ENCODE measurements at places on chromosomes 7 and 10. TPM values are rescaled to one million over a fixed set of nuclear protein-coding genes. Genes with fewer than 3 reads are reported as not detected.

The PNLIPRP1 gene
- not detected for total RNA-seq

The PARD3 gene
- not detected for total RNA-seq

The TUBB8 gene
- not detected for total RNA-seq

The NOS3 gene
- total RNA-seq, result 62.5 TPM

GRCh38 chr7:52088008-52088901 lies 771.6 kb upstream of the COBL start:
- H3K36me3 ChIP-seq, result no peaks in the 10 kb centered on the region
- DNase-seq, result no peak
- H3K4me1 ChIP-seq, result no peaks in the 10 kb centered on the region
- no peak overlapping the region for H3K4me3 ChIP-seq
- H3K27me3 ChIP-seq, result no peaks in the 10 kb centered on the region

DNA sequence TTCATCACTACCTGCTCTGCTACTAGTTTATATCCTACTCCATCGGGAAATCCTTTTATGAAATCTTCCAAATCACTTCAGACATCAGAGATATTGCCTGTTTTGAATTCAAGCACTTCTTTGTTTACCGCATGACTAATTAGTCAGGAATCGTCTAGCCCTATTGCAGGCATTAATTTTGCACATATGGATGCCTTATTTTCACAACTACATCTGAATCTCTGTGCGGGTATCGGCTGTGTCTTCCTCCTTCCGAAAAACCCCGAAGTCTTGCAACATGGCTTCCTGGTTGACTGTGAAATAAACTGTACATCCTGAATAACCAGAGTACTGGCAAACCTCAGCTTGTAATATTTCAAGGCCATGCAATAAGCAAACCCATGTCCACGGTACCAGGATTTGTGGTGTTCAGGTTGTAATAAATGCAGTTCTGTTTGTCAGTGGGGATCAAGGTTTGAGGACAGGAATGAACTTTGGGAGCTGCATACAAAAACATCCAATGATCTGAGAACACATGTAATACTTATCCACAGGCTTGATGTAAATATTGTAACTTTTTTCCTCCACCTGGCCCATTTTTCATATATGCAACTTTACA lies 642.1 kb downstream of the PARD3 start:
- no peak overlapping the region for H3K4me3 ChIP-seq
- no peak overlapping the region for H3K27ac ChIP-seq
- DNase-seq, result no peak
- no peaks in the 10 kb centered on the region for H3K27me3 ChIP-seq
- H3K36me3 ChIP-seq, result no peaks in the 10 kb centered on the region
- H3K4me1 ChIP-seq, result no peaks in the 10 kb centered on the region

DNA sequence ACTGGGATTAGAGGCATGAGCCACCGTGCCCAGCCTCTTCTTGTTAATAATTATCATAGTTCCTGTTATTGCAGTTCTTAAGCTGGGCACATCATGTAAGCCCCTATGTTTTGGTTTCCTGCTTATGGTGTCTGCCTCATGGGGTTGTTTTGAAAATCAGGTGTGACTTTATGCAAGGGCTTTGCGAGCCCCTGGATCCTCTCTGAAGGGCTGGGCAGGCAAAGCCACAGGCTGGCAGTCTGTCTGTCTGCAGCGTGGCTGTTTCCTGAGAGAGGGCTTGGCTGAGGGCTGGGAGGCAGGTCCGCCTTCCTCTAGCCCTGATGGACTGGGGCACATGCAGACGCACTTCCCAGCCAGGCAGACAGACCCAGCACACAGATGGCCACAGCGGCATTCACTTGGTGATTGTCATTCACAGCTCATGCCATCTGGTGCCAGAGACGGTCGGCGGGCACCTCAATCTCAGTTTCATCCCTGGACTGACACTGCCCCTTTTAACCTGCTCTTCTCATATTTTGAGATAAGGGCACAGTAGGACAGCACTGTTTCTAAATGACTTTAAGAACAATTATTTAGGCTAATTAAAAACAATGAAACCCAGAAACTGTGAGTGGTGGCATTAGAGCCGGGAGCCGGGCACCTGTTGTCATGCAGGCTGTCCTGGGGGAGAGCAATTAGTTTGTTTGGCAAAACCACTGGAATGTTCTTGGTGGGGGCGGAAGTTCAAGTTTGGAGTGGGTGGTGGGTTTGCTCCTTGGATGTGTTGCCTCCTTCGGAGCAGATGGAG lies 35.5 kb downstream of the RBM20 start:
- H3K27me3 ChIP-seq, result no peaks in the 10 kb centered on the region
- H3K36me3 ChIP-seq, result no peaks in the 10 kb centered on the region
- no peaks in the 10 kb centered on the region for H3K4me1 ChIP-seq
- no peak for DNase-seq
- no peak overlapping the region for H3K4me3 ChIP-seq

DNA sequence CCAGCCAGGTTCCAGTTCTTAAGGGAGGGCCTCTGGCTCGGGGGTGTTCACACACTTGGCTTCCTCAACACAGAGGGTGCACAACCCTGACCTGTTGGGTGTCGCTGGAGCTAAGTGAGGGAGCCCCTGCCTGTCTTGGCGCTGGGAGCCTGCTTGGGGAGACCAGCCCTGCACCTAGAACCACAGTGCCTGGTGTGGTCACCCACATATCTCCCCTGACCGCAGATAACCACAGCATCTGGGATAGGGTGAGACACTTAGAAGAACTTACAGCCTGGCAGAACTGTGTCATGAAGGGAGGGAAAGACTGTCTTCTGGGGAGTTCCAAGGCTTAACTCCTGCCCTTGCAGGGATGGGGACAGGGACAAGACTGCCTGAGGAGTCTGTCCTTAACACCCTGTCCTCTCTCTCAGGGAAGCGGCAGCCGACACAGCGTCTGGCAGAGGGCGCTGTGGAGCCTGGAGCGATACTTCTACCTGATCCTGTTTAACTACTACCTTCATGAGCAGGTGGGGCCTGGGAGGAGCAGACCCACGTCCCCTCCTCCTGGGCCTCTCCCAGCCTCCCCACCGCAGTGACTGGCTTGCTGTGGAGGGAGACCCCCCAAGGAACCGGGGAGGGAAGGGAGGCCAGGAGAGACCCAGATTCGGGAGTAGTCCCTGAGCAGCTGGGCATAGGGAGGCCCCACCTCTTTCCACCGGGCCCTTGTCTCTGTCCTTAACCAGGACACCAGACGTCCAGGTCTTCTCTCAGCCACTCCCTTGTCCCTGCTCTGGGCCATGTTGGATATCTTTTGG lies 59.0 kb downstream of the PALD1 start:
- no peak overlapping the region for H3K27ac ChIP-seq
- no peak overlapping the region for H3K4me3 ChIP-seq
- H3K36me3 ChIP-seq, result peaks cover 26% of the 10 kb centered on the region
- H3K4me1 ChIP-seq, result no peaks in the 10 kb centered on the region
- H3K27me3 ChIP-seq, result no peaks in the 10 kb centered on the region
- DNase-seq, result peak; percentile 78

GRCh38 chr10:88278912-88279311 lies 304.2 kb downstream of the RNLS start:
- no peak overlapping the region for H3K4me3 ChIP-seq
- no peak for DNase-seq
- no peaks in the 10 kb centered on the region for H3K27me3 ChIP-seq
- H3K36me3 ChIP-seq, result no peaks in the 10 kb centered on the region

DNA sequence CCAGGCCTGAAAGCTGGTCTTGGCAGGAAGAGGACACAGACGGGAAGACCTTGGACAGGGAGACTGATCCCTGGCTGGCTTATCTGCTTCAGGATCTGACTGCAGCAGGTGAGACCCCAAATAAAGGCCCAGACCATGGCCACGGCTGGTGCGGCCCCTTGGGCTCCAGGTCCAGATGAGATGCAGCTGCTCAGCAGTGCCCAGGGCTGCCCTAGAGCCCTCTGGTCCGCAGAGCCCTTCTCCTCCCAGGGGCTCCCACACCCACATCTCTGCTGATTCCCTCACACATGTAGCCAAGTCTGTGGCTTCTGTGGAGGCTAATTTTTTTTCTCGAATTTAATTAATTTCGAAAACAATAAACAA lies 46.3 kb downstream of the VIPR2 start:
- H3K27me3 ChIP-seq, result no peaks in the 10 kb centered on the region
- DNase-seq, result no peak
- no peaks in the 10 kb centered on the region for H3K4me1 ChIP-seq
- H3K4me3 ChIP-seq, result no peak overlapping the region
- no peaks in the 10 kb centered on the region for H3K36me3 ChIP-seq

GRCh38 chr7:122291189-122291588 lies 13.4 kb downstream of the FEZF1 start:
- H3K27me3 ChIP-seq, result no peaks in the 10 kb centered on the region
- DNase-seq, result no peak
- H3K4me1 ChIP-seq, result no peaks in the 10 kb centered on the region
- no peak overlapping the region for H3K4me3 ChIP-seq
- no peaks in the 10 kb centered on the region for H3K36me3 ChIP-seq

DNA sequence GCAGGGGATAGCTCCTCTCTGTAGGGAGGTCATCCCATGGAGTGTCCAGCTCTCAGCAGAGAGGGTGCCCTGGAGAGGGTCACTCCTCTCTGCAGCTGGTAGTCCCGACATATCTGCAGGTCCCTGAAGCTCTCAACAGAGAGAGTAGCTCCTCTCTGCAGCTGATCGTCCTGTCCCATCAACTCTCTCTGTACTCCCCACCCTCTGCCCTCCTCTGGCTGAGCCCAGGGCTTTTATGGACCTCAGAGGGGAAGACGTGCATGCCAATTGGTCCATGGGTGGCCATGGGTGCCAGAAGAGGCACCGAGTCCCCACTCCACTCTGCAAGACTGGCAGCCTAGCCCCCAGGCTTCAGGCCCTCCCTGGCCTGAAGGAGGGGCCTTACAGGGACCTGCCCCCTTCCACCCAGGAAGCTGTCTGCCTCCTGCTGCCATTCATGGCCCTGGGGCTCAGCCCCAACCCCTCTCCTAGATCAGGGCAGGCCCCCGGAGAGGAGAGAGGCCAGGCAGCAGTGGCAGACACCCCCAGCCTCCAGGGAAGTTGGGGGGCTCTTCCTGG lies 9.0 kb upstream of the BLVRA start:
- DNase-seq, result no peak
- H3K27ac ChIP-seq, result no peak overlapping the region
- no peaks in the 10 kb centered on the region for H3K27me3 ChIP-seq
- no peak overlapping the region for H3K4me3 ChIP-seq

DNA sequence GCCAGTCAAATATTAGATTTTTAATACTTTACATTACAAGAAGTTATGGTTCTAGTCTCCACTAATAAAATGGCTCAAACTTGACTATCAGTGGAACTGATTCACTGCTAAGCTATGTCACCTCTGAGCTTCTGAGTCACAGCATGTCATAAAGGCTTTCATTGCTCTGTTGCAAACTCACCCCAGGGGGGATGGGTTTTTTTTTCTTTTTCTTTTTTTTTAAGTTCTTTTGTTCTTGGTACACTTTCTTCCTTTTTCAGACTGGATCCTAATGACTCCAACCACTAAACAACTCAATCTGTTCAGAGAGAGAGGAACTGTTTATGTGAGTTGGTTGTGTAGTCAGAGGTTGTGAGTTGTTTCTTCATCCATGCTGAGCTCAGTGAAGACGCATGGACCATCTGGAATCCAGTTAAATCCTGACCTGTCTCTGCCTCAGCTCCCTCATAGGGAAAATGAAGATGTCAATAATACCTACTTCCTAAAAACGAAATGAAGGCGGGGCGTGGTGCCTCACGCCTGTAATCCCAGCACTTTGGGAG lies 11.0 kb downstream of the MYOF start:
- no peak for DNase-seq
- no peaks in the 10 kb centered on the region for H3K36me3 ChIP-seq
- no peaks in the 10 kb centered on the region for H3K27me3 ChIP-seq
- H3K4me3 ChIP-seq, result no peak overlapping the region
- H3K4me1 ChIP-seq, result no peaks in the 10 kb centered on the region

DNA sequence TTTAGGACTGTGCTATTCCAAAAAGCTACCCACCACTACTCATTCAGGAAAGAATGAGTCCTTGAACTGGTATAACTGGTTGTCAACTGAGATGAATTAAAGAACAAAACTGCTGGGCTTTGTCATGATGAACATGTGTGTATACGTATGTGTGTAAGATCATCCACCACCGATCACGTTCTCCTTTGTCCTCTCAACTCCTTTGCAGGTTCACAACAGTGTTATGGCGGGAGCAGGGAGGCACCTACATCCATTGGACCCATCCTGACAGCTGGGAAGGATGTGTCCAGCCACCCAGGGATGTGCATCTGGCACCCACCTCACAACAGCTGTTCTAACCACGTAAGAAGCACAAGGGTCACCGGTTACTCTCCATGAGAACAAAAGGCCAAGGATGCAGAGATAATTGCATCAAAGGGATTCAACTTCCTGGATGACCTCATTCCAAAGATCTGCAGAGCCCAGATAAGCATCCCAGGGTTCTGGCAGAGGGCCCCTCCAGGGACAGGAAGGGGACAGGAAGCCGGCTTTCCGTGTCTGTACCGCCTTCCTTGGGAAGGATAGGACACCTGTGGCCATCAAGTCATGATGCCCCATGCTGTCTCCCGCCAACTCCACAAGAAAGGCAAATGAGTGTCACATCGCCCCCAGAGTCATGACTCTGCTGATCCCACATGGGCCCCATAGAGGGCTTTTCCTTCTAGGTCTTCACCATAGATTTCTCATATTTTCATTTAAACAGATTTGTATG lies 66.1 kb downstream of the STEAP1B start:
- no peak overlapping the region for H3K4me3 ChIP-seq
- peaks cover 28% of the 10 kb centered on the region for H3K4me1 ChIP-seq
- H3K27ac ChIP-seq, result no peak overlapping the region
- no peaks in the 10 kb centered on the region for H3K27me3 ChIP-seq

- no peaks in the 10 kb centered on the region for H3K27me3 ChIP-seq
- H3K36me3 ChIP-seq, result no peaks in the 10 kb centered on the region
- no peak overlapping the region for H3K4me3 ChIP-seq
- H3K4me1 ChIP-seq, result no peaks in the 10 kb centered on the region
- no peak for DNase-seq
- H3K27ac ChIP-seq, result no peak overlapping the region
Measured at GRCh38 chr7:48108959-48109847, 20.1 kb downstream of the UPP1 start.

DNA sequence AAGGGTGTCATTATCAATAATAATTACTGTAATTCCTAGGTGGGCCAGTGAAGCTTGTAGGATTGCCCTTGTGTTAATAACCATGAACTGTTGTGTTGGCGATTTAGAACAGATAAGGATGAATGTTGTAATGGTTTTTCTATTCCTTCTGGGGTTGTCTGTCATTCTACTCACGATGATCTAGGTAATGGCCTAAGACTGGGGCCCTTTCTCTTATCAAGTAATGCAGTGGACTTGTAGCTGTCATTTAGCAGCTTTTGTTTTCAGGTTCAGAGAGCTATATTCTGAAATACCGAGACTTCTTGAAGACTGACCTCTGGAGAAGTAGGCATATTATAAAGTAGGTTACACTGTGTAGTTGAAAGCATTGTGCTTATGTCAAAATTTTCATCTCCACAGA lies 110.2 kb downstream of the TAF3 start:
- no peaks in the 10 kb centered on the region for H3K4me1 ChIP-seq
- no peak overlapping the region for H3K27ac ChIP-seq
- H3K36me3 ChIP-seq, result no peaks in the 10 kb centered on the region
- H3K27me3 ChIP-seq, result no peaks in the 10 kb centered on the region

GRCh38 chr10:89942217-89942616 lies 240.8 kb downstream of the KIF20B start:
- no peak overlapping the region for H3K4me3 ChIP-seq
- H3K4me1 ChIP-seq, result no peaks in the 10 kb centered on the region
- H3K27ac ChIP-seq, result no peak overlapping the region
- no peaks in the 10 kb centered on the region for H3K27me3 ChIP-seq
- no peak for DNase-seq

All from Karpas-422 (cell line).